ENCODE measurements at places on chromosomes 1 and 21.

DNA sequence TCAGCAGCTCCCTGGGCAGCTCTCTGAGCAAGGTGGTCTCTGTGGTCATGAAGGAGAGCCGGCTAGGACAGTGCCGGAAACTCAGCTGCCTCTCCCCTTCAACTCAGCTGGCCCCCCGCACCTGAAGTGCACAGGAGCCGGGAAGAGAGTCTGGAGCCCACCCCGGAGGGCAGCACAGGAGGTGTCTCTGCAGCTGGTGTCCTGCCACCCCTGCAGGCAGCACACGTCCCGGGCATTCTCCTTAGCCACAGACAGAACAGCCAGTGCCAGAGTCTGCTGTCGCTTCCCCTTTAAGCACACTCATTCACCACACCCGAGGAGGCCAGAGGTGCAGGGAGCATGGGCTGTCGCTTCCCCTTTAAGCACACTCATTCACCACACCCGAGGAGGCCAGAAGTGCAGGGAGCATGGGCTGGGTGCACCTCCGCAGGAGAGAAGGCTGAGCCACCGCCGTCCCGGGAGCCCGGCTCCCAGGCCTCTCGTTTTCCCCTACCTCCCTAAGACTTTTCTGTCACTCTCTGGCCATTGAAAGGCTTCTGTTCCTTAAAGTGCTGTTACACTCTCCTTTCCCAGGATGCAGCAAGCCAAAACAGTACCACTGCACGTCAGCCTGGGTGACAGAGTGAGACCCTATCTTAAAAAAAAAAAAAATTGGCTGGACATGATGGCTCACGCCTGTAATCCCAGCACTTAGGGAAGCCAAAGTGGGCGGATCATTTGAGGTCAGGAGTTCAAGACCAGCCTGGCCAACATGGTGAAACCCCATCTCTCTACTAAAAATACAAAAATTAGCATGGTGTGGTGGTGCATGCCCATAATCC is 16.9 kb upstream of the SAMD11 start:
- peak; percentile 26 for DNase-seq

- DNase-seq, result no peak
These were observed 89.4 kb upstream of the C1orf174 start for GRCh38 chr1:3989465-3989864.

GRCh38 chr1:19730793-19731192 is 66.1 kb downstream of the HTR6 start:
- no peak for DNase-seq

DNA sequence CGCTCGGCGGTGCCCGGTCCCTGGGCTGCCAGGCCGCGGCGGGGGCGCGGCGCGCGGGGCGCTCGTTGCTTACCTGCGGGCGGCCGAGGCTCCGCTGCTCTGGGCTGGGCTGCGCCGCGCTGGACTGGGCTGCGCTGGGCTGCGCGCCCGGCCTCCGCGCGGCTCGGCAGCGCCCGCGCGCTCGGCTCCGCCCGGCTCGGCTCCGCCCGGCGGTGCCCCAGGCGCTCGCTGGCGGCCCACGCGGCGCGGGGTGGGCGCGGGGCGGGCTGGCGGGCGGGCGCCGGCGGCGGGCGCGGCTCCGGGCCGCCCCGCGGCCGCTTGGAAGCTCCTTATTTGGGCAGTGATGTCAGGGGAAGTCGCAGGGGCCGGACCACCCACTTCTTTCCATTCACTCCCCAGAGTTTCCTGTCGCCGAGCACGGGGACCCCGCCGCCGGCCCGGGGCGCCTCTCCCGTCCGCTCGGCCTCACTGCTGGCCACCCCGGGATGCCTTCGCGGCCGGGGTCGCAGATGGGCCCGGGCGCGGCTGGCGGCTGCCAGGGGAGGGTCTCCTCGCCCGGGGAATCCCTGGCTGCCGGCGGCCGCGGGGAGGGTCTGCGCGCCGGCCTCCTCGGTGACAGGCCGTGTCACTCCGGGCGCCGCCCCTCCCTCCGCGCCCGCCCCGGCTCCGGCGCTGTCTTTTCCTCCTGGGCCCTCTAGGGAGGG is 177.7 kb upstream of the EDN2 start:
- DNase-seq, result peak; percentile 85

DNA sequence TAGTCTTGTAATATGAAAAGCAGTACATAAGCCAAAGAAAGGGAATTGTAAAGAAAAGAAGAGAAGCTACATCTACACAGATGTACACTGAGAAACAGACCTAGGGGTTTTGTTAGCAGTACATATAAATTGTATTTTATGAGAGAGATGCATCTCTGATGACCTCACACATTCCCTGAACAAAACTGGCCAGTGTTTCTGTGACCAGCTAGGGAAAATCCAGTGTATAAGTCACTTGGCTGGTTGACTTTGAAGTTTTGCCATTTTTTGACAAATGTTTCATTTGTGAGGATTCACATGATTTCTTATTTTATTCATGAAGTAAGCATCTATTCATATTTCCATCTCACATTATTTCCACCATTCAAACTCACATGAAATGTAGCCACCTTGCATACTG is 28.3 kb upstream of the DYNLT5 start:
- DNase-seq, result no peak

GRCh38 chr1:37035796-37036666 is 1.7 kb upstream of the GRIK3 start:
- peak; percentile 24 for DNase-seq

GRCh38 chr1:97505289-97505688 is 415.5 kb downstream of the DPYD start:
- DNase-seq, result no peak

GRCh38 chr1:99062192-99062591 is 57.5 kb upstream of the PLPPR5 start:
- DNase-seq, result no peak

- no peak for DNase-seq
These were observed 18.1 kb downstream of the ARHGEF2 start for GRCh38 chr1:155960081-155960745.

DNA sequence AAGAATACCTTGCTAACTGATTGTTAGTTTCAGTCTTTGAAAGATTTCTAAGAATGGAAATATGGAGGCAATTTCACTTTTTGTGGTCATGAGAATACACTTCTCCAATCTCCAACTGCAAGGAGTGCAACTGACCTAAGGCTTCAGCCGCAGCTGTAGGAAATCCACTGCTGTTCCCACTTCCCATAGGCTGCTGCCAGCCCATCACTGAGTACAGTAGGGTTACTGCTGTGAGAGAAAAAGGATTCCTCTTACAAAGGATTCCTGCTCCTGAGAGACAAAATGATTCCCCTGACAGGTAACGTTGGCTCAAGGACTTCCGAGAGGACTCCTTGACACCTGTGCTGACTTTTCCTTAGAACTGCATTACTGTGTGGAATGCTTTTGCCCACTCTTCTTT is 87.4 kb downstream of the ADGRL4 start:
- no peak for DNase-seq

DNA sequence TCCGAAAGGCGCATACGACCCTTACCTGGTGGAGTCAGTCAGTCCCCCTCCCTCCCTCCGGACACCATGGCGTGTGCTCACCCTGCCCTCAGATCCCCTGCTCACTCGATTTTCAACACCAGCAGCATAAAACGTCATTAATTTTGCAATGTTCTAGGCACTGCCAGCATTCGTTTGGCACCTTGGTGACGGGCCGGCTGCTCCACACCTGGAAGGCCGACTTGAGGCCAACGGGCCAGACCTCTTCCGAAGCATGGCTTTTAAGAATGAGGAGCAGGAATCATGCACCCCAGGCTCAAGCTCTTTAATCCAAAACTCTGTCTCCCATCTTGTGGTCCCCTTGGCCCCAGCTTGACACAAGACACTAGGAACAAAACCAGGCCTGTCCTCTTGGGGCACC is 33.1 kb downstream of the NPHP4 start:
- DNase-seq, result peak; percentile 16

DNA sequence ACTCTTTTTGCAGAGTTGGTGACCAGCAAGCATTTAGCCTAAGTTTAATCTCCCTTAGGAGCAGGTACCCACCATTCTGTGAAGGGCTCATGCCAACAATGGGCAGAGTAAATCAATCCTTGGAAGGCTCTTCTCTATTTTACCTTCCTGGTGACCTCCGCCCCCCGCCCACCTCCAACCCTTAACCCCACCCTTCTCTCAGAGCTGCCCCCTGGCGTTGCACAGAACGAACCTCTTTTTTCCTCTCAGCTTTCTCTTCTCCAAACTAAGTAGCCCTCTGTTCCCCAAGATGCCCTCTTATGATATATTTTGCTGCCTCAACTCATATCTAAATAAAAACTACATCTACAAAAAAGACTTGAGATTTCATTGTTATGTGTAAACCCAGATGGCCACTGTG is 186.8 kb downstream of the SEC16B start:
- DNase-seq, result no peak

- DNase-seq, result no peak
These were observed 149.5 kb downstream of the GRIK3 start for GRCh38 chr1:36884801-36885200.

DNA sequence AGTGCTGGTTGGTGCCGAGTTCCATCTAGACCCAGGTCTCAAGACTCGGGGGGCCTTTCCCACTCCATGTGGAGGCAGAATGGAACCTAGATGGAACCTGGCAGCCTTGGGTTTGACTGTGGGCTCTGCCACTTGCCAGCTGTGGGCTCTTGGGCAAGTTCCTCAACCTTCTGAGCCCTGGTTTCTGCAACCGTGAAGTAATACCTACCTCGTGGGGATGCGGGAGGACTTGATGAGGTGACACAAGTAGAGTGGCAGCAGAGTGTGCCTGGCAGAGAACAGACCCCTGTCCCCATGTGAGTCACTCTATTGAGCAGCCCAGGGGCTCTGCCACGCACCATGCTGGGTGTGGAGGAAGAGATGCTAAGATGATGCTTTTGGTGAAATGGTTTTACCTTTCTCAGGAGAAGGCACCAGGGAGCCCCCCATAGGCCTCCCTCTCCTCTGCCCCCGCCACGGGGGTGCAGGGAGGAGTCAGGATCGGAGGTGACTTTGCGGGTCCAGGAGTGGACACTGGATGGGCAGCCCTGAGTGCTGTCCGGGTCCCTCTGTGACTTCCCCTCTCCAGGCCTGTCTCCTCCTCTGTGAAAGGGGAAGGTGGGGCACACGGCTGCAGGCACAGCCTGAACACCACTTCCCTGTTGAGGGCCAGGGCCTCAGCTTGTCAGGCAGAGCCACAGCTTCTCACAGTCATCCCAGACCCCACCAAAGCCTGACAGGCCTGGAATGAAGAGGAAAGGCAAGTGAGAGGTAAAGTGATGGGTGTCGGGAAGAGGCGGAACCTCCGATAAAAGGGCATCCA is 36.7 kb upstream of the EDN2 start:
- DNase-seq, result no peak

DNA sequence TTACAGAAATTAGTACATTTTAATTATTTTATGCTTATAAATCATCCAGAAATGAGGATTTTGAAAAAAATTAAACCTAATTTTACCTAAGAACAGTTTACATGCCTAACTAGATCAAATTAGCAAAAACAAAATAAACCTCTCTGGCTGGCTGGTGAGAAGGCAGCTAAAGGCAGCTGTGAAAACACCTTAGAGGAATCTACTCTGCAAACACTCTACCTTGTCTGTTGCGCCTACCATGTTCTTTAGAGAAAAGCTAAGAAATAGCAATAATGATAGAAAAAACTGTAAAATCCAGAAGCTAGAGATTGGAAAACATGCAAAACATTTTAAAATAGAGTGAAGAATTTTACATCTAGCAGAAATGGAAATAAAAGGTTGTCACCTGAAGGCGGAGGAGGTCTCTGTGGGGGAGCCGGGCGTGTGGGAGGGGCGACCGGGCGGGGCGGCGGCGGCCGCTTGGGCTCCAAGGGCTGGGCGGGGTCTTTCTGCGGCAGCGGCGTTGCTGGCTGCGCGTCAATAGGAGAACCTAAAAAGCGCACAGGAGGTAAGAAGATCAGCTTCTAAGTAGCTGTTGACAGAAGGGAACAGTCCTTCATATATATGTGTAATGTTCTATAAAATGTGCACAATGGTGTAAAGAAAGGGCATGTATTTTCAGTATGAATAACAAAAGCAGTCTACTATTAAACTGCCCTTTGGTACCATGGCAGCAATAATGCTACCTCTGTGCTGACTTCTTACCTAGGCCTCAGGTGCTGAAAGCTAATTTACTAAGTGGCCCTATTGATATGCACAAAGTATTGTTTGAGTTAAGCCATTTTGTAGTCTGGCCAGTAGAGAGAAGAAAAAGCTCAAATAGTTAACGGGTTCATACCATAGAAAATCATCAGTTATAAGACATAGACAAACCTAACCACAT is 33.3 kb upstream of the CFAP298 start:
- no peak for DNase-seq

- peak; percentile 72 for DNase-seq
These were observed at the start of gene S100A5 for GRCh38 chr1:153540394-153541361. Gene S100A5 (minus strand): TSS chr1:153540934. CDS start chr1:153540191, 743 bp downstream.

DNA sequence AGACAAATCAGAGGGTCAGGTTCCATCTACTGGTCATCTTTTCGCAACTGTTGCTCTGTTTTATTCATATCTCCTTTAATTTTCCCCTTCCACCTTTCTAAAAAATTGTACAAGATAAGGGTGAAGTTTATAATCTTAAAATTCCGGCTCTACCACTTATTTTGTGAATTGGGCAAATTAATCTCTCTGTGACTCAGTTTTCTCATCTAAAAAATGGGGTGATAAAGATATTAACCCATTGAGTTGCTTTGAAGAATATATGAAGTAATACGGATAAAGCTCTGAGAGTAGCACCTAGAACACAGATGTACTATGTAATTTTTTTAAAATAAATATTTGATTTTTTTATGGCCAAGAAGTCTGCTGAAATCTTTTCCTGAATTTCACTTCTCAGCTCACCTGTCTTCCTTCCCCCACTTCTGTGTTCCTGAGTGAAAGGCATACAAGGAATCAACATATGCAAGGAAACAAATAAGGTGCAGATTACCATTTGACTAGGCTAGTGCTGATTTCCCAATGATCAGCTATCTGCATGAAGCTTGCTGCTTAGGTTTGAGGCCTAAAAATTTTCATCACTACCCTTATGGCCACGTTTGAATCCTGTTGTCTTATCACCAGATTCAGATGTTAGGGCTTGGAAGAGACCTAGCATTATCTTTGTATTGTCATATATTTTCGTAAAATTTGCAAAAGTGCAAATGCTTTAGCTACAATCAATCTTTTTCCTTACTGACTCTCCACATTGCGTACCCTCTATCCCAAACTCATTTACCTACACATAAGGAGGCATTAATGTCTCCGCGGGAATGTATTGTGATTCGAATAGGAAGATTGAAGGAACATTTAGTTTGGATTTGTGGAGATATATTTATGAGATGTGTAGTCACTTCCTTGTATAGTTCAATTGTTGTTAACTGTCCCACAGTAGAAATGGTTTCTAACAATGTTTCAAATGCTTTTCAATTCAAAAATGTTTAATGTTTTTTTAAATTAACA is 718.3 kb upstream of the PTBP2 start:
- DNase-seq, result no peak

DNA sequence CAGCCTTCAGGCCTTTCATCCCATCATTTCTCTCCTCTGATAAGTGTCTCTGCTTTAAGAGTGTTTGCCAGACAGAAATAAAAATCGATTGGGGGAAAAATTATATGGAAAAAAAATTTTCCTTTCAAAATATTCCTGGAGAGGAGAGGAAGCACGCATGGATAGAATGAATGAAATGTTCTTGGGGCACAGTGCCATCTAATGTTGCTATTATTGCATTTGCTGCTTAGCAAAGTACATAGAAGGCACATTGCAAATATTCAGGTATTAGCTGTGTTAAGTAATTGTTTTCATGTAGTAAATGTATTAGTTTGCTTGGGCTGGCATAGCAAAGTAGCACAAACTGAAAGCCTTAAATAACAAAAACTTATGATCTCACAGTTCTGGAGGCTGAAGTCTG is 18.1 kb downstream of the B3GALT5 start:
- DNase-seq, result no peak
